GM23248 (cell line): ENCODE measurements at places on chromosomes 13 and 19. TPM values are rescaled to one million over a fixed set of nuclear protein-coding genes. Genes with fewer than 3 reads are reported as not detected.

The TNNT1 gene
- 0.76 TPM in 1 of 2 replicates, not detected in the other for total RNA-seq

The PSG6 gene
- not detected in 2 replicates for total RNA-seq

The RETN gene
- total RNA-seq, result not detected in 2 replicates

The FPR1 gene
- total RNA-seq, result 0.13 TPM in 1 of 2 replicates, not detected in the other

The GSX1 gene
- not detected in 2 replicates for total RNA-seq

The FXYD3 gene
- total RNA-seq, result not detected in 2 replicates

The PSG5 gene
- total RNA-seq, result 430 and 534 TPM in 2 replicates

The KIR2DL1 gene
- total RNA-seq, result not detected in 2 replicates

GRCh38 chr19:49151267-49152118 is 3.7 kb downstream of the HRC start:
- no peak overlapping the region for H3K27ac ChIP-seq
- no peaks in the 10 kb centered on the region for H3K36me3 ChIP-seq
- DNase-seq, result peak; percentile 72
- H3K27me3 ChIP-seq, result no peaks in the 10 kb centered on the region

DNA sequence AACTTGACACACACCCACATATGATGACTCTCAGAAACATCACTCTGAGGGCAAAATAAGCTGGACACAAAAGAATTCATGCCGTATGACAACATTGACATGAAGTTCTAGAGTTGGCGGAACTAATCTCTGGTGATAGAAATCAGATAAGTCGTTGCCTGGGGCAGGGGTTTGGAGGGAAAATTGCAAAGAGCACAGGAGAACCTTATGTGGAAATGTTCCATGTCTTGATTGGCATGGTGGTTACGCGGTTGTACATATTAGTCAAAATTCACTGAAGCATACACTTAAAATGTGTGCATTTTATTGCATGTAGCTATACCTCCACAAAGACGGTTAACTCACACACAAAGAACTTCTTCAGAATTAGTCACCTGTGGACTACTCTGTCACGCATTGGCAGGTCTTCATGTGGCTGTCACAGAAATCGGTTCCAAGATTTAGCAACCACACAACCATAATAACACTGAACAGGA is 137.8 kb upstream of the GJB6 start:
- no peak for DNase-seq
- peaks cover 12% of the 10 kb centered on the region for H3K27me3 ChIP-seq
- no peaks in the 10 kb centered on the region for H3K36me3 ChIP-seq
- no peak overlapping the region for H3K4me3 ChIP-seq
- no peaks in the 10 kb centered on the region for H3K4me1 ChIP-seq

DNA sequence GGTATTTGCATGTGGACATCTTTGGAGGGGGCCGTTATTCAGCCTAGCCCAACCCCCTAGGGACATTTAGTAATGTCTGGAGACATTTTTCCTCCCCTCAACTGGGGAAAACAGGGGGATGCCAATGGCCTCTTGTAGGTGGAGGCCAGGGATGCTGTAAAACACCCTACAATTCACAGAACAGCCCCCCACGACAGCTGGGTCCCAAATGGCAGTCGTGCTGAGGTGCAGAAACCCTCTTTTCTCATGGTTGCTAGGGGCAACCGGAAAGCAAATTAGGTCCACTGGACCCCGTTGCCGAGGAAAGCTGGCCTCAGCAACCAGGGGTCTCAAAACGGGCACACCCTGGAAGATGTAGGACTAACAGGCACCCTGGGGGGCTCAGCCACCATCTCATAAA is 14.6 kb downstream of the TMEM150B start:
- H3K36me3 ChIP-seq, result no peaks in the 10 kb centered on the region
- no peak overlapping the region for H3K27ac ChIP-seq
- H3K4me3 ChIP-seq, result no peak overlapping the region

GRCh38 chr13:114035583-114036531 is 62.0 kb upstream of the C13orf46 start:
- peak; percentile 69 for DNase-seq
- H3K4me1 ChIP-seq, result peaks cover 31% of the 10 kb centered on the region
- H3K27ac ChIP-seq, result peak overlapping the region; percentile 30
- peak overlapping the region; percentile 4; the same call in 1 of the 2 replicates for H3K4me3 ChIP-seq

DNA sequence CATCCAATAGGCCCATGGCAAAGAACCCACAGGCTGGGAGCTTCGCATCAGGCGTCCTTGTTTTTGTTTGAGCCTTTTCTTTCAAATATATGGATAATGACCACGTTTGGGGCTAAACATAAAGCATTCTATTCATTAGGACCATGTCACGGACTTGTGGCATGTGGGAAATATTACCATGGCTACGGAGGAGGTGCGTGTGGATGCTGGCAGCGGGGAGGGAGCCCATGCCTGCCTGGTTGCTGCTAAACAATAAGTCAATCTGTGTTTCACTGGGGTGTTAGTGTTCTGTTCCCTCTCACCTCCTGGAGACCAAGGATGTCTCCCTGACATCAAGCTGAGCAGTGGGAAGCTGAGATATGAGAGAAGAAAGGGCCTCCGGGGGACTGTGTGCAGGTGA is 121.1 kb downstream of the IRS2 start:
- peaks cover 31% of the 10 kb centered on the region for H3K27me3 ChIP-seq
- no peak overlapping the region for H3K4me3 ChIP-seq
- no peak overlapping the region for H3K27ac ChIP-seq
- no peaks in the 10 kb centered on the region for H3K4me1 ChIP-seq
- no peak for DNase-seq
